ENCODE measurements at places on chromosomes 16 and 17.

- no peak for DNase-seq
These were observed 84.7 kb downstream of the TUBD1 start for GRCh38 chr17:59807892-59808509.

GRCh38 chr17:50128441-50129352, 1.3 kb downstream of the SAMD14 start:
- DNase-seq: no peak

GRCh38 chr16:48562475-48562874, 47.5 kb downstream of the N4BP1 start:
- DNase-seq: no peak

- DNase-seq: no peak
These were observed 4.1 kb upstream of the SPG7 start for GRCh38 chr16:89504091-89504490.

- DNase-seq: no peak
These were observed 20.7 kb downstream of the MARCHF10 start for GRCh38 chr17:62787366-62787765.

GRCh38 chr17:45841883-45842525, 2.7 kb upstream of the SPPL2C start:
- no peak for DNase-seq

- no peak for DNase-seq
These were observed 18.8 kb downstream of the TAC4 start for GRCh38 chr17:49829026-49829425.

GRCh38 chr17:7745748-7746470, 28.4 kb downstream of the DNAH2 start:
- DNase-seq: no peak

DNA sequence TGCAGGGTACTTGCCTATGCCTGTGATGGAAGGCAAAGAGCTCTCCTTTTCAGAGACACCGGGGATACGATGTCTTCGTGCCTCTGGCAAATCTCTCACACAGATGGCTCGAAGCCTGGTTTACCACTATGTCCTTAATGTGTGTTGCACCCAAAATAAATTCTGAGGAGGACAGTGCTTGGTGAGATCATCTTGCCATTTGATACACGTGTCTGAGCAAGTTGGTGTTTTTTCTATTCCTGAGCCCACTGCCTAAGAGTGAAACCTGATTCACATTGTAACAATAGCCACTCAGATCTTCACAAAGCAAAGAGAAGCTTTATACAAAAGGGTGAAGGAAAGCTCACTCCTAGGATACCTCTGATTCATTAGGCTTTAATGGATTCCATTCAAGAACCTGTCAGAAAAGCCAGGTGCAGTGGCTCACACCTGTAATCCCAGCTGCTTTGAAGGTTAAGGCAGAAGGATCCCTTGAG, 33.1 kb upstream of the AKAP1 start:
- no peak for DNase-seq

GRCh38 chr16:85781156-85781555, 18.2 kb downstream of the EMC8 start:
- no peak for DNase-seq

- DNase-seq: no peak
These were observed 3.1 kb upstream of the JPT2 start for GRCh38 chr16:1674751-1675664.

DNA sequence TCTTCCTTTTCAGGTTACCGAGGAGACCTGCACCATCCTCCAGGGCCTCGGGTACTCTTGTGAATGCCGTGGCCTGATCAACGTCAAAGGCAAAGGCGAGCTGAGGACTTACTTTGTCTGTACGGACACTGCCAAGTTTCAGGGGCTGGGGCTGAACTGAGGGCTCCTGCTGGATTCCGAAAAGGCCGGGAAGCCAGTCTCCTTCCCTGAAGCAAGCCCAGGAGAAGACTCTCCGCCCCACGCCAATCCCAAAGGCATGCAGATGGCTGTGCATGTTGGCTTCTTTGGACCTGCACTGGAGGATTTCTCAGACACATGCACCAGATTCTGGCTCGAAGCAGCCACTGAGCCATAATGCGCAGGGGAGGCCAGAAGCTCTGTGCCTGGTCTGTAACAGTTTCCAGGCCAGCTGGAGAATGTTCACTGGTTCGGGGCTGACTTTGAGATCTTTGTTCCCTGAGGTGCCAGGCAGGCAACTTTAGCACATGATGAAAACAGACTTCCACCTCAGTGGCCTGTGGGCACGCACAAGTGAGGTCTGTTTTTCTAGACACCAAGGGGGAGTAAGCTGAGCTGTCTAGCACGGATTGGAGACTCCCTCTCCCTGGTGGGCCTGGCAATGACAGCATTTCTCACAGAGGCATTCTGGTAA, 49.1 kb downstream of the ADCY7 start:
- DNase-seq: no peak

- DNase-seq: no peak
These were observed 1.0 kb downstream of the FZD2 start for GRCh38 chr17:44558334-44558709.

DNA sequence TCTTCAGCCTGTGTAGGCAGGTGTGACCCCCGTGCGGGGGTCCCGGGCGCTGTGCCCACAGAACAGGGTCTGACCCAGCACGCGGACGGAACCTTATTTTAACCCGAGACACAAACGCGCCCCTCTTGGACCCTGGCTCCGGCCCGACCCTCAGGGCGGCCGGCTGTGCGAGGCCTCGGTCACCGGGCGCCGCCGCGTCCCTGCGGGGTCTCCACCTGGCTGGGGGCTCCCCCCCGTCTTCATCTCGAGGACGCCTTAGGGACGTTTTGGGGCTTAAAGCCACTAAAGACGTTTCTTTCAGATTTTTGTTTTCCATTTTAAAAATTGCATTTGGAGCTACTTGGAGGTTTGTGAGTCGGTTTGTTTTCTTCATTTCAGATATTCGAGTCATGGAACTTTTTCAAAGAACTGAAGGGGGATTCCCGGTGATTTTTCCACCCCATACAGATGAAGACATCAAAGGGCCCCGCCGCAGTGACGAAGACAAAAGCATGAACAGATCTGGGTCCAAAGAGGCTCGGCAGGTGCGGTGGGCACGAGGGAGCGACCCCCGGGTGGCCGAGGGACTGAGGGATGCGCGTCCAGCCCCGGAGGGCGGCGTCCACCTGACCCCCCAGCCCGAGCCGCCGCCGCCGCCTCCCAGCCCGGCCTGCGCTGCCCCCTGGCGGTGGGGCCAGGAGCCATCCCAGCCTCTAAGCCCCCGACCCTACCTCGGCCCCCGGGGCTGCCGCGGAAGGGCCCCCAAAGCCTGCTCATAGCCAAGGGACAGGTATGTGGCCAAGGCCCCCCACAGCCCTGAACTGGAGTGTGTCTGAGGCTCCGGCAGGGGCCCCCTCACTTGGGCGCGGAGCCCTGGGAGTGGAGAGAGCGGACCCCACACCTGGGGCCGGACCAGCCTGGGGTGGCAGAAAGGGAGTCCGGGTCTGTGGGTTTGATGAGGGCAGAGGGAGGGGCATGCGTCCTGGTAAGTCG, 3.8 kb upstream of the CD7 start:
- peak; percentile 90 for DNase-seq
